ENCODE measurements at places on chromosomes 16 and 17.

GRCh38 chr16:11004351-11004750, 60.0 kb downstream of the CLEC16A start:
- DNase-seq: no peak

- no peak for DNase-seq
Observed at GRCh38 chr17:5745111-5745813, 161.0 kb upstream of the NLRP1 start.

DNA sequence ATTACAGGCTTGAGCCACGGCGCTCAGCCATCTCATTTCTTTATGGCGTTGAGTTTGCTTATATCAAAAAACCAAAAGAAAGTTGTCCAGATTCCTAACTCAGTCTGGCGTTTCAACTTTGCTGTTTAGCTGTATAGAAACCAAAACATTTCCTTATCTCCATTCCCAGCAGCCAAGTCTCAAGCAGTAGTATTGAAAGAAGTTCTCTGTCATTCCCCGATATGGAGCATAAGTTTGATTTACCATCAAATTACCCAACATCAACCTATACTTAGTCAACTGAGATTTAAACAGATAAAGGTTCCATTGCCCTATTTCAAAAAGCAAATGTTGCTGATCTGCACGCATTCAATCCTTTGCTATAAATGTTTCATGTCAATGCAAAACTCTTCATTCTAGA, 27.5 kb upstream of the RAB11FIP4 start:
- DNase-seq: no peak

GRCh38 chr17:56667925-56668458, 74.5 kb downstream of the NOG start:
- no peak for DNase-seq

- DNase-seq: no peak
Observed at GRCh38 chr16:51244887-51245657, 94.0 kb upstream of the SALL1 start.

GRCh38 chr16:47073223-47074155, 70.3 kb downstream of the NETO2 start:
- DNase-seq: no peak

DNA sequence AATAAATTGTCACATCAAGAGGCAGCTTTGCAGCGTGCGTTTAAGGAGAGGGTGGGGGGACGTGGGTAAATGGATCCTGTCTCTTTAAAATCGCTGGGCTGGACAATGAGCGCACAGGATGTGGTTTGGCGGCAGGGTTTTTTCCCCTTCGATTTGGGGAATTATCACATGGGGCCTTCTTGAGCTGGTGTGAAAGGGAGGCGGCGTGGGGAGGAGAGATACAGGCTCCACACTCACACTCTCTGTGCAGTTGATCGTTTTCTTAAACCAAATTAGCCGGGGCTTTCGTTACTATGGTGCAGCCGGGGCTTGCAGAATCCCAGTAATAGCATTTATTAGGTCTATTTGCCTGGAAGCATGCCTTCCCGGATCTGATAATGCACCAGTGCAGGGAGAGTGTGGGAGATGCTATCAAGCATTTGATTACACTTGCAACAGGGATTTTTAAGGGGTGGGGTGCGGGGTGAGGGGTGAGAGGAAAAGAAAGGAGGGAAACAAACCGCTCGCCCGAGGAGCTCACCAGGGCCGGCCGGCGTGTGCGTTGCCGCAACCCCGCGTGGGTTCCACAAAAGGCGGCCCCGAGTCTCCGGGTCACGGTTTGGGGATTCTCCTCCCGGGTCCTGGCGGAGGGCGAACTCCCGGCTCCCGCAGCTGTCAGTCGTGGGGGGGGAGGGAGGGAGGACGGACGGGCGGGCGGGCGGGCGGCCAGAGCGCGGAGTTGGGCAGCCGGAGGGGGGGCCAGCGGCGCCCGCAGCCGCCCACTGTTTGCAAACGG, 58.8 kb upstream of the GSE1 start:
- peak; percentile 45 for DNase-seq

- DNase-seq: no peak
Observed at GRCh38 chr17:39177256-39177655, 11.3 kb upstream of the ARL5C start.

- DNase-seq: peak; percentile 94
Observed at GRCh38 chr17:38415250-38416194, 12.7 kb upstream of the ARHGAP23 start.

DNA sequence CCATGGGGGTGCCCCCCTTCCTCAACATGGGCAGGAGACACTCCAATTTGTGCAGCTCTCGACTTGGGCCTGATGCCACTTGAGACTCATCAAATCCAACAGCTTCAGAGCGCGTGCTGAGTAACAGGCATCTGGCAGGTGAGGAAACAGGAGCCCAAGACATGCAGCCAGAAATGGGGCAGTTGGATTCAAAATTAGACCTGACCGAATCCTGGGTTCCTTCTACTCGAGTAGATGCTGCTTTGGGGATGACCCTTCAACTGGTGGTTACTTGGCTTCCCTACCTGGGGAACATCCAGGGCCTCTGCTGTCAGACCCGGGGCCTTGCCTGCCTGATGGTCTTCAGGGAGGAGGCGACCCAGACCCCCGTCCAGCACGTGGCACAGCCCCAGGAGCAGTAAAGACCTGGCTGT, 488 bp upstream of the NTN3 start:
- DNase-seq: peak; percentile 72

- DNase-seq: no peak
Observed at GRCh38 chr17:30975042-30975820, 4.4 kb downstream of the RNF135 start.

DNA sequence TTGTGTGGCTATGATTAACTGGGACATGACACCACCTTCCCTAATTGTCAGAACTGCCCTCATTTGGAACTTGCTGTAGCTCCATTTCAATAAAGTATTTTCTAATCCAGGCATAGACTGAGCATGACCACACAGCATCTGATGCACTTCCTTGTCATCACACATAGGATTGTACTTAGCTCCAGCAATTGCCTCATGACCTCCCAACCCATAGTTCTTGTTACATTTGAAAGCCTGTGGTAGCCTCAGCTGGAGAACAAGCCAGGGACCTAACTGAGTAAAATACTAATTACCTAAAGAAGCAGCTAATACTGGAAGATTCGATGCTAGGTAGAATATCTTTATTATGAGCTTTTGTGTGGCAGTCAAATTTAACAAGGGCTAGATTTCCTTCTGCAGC, 187.3 kb upstream of the KIF2B start:
- no peak for DNase-seq

DNA sequence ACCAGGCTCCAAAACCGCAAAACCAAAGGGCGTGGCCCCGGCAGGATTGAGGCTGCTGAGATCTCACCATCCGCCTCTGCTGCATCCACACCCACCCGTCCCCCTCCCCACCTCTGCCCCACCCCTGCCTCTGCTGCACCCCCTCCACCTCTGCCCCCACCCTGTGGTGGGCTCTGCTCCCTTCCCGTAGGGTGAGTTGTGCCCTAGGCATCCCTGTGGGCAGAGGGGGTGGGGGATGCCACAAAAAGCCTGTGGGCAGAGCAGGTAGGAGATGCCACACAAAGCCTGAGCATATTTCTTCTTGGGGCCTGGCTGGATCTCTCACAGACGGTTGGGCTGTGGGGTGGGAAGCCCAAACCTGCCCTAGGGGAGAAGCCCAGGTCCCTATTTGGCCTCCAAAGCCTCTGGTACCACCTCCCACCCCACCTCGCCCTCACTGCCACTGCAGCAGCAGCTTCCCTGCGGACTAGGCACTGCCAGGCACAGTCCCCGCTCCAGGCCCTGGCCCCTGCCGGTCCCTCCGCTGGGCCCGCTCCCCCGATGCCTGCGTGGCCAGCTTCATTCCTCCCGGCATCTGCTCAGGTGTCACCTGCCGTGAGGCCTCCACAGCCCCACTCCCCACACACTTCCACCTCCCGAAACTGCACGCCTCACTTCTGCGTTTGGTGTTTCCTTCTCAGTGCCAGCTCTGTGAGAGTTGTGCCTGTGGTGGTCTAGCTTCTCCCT, 11.3 kb upstream of the PABPN1L start:
- DNase-seq: no peak

DNA sequence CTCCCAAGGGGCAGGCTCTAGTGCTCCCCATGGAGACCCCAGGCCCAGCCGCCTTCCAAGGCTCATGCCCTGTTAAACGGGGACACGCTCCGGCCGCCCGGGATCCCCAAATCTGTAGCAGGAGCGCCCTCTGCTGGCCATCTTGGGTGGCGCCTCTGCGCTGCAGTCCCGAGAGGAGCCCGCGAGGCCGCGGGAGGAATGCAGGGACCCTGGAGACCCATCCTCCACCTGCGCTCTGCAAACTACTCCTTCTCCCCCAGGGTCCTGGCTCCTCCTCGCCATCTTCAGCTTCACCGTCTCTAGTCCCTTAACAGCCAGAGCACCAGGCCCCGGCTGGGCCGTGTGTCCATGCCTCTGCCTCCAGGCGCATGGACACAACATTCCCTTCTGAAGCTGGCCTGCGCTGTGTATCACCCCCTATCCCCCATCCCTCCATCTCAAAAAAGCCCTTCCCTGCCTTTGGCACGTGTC, 23.6 kb upstream of the KRT17 start:
- DNase-seq: peak; percentile 48

- DNase-seq: no peak
Observed at GRCh38 chr17:19014628-19015215, 10.2 kb upstream of the FAM83G start.

DNA sequence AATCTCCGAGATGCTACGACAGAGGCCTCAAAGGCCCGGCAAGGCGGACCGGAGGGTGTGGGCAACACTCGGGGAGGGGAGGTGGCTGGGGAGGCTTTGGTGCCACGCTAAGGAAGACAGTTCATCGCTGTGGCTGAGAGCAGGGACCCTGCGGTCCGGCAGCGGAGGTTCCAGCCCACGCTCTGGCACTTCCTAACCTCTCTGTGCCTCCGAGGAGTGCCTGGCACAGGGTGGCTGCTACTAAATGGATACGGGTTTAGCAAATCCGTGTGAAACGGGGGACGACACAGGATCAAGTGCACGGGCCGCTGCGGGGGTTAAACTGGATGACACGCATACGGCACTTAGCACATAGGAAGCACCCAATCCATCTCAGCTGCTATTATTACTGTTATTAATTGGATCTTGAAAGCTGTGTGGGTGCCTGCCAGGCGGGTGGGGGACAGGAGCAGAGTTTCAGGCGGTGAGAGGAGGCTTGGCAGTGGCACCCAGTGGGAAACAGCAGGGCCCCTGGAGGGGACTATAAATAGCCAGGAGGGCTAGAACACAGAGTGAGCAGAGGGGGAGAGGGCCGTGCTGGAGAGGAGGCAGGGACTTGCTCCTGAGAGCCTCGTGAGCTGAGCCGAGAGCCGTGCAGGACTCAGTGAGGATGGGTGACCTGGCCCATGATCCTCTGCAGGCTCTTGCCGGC, 45.0 kb downstream of the ABR start:
- no peak for DNase-seq

GRCh38 chr17:67056746-67057490, 12.6 kb downstream of the CACNG1 start:
- DNase-seq: no peak

DNA sequence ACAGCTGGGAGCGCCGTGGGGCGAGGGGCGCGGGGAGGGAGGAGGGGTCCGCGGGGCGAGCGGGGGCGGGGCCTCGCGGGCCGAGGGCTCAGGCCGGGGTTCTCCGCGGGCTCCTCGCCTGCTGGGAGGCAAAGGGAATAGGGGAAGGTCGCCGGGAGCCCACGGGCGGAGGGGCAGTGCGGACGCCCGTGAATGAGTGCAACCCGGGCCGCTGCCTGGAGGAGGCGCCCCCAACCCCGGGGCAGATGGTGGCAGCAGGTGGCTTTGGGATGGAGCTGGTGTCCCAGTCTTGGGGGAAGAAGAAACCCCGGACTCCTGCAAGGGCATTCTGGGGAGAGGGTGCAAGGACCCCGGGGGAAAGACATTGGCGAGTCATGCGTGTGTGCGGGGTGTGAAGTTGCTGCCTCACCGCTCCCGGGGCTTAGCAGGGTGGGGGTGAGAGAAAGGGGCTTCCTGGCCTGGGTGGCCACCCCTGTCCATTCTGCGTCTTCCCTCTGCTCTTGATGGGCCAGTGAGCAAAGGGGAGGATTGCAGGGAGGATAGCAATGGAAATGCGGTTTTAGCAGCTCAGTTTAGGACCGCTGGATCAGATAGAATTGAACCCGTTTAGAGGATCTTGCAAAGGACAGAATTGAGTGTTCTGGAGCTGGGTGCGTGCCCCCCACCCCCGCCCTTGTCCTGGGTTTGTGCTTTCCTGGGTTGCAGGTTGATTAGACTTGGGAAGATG, 526 bp downstream of the KIAA0513 start:
- DNase-seq: no peak

- DNase-seq: no peak
Observed at GRCh38 chr17:55661256-55661758, 61.4 kb downstream of the TMEM100 start.

DNA sequence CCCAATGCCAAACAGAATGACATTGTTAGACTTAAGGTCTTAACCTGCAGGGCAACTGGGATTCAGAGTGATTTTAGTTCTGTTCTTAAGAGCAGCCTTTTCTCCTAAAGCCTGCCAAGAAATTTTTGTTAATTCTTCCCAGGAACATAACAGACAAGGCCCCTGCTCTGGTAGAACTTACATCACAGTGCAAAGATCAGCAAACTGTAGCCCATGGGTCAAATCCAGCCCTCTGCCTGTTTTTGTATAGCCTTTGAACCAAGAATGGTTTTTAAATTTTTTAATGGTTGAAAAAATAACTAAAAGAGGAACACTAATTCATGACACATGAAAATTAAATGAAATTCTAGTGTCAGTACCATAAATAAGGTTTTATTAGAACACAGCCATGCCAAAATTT, 3.8 kb downstream of the ACSM3 start:
- no peak for DNase-seq

DNA sequence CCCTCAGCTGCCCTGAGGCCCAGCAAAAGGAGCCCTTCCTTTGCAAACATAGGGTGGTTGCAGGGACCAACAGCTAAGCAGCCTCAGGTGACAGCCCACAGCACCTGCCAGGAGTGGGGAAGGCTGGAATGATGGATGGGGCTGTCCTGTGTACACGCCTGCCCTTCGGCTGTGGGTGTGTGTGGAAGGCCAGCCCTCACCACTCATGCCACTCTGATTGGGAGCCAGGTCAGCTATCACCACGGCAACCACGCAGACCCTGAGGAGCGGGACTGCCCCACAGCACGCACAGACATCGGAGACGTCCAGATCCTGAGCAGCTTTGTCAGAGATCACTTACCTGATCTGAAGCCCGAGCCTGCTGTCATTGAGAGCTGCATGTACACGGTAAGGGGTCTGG, 11.9 kb downstream of the PIPOX start:
- no peak for DNase-seq
